ENCODE measurements at places on chromosomes 7 and 10.

DNA sequence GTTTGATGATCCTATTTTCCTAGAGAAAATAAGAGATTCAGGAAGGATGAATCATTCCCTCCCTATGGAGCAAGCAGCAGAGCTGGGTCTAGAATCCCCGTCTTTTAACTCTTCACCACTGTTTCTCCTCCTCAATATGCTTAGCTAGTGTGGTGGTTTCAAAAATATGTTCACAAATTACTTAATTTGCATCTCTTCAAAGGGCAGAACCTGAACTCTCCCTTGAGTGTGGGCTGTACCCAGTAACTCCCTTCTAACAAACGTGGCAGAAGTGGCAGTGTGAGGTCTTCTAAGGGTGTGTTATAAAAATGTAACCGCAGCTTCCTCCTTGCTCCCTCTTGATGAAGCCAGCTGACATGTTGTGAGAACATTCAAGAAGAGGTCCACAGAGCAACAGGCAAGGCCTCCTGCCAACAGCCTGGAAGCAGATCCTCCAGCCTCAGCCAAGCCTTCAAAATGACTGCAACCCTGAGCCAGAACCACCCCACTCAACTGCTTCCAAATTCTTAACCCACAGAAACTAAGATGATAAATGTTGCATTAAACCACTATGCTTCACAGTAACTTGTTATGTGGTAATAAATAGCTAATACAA lies 36.6 kb downstream of the SRPK2 start:
- DNase-seq: peak; percentile 19

DNA sequence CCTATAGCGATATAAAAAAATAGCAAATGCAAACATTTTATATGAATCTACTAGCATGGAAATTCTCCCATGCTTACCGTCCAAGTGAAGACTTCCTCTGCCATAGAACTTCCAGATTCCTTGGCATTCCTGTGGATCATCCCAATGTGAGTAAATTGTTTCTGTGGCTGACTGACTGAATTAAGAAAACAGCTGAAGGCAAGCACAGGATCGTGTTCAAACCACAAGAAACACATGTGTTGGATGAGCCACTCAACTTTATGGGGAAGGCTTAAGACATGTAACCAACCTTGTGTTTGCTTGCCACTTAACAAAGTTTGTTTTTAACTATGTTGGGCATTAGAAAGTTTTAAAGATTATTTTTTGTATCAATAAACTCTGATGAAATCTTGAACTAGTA lies 2.6 kb upstream of the MYPN start:
- DNase-seq: no peak

- DNase-seq: no peak
Measured at GRCh38 chr7:91411060-91411459, 146.8 kb downstream of the FZD1 start.

GRCh38 chr10:43595739-43596298 lies 10.4 kb upstream of the ZNF485 start:
- DNase-seq: no peak

- DNase-seq: no peak
Measured at GRCh38 chr7:108451296-108451848, 4.9 kb downstream of the NRCAM start.

- no peak for DNase-seq
Measured at GRCh38 chr10:62819141-62819920, 3.2 kb upstream of the EGR2 start.

DNA sequence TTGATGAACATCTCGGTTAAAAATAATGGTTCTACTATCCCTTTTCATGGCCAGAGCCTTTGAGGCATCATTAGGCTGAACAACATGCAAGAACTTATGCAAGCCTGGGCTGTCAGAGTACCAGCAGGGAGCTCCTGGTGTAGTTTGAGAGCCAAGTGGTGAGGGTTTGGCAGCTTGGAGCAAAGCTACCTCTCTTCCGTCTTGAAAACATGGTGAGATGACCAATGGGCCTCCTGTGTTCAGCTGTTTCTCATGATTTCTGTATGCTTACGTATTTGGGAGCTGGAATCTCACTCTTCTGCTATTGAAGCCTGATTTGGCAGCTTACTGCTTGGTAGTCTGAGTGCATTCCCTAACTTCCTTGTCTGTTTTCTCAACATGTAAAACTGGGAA lies 150.4 kb downstream of the CXCL12 start:
- DNase-seq: no peak

DNA sequence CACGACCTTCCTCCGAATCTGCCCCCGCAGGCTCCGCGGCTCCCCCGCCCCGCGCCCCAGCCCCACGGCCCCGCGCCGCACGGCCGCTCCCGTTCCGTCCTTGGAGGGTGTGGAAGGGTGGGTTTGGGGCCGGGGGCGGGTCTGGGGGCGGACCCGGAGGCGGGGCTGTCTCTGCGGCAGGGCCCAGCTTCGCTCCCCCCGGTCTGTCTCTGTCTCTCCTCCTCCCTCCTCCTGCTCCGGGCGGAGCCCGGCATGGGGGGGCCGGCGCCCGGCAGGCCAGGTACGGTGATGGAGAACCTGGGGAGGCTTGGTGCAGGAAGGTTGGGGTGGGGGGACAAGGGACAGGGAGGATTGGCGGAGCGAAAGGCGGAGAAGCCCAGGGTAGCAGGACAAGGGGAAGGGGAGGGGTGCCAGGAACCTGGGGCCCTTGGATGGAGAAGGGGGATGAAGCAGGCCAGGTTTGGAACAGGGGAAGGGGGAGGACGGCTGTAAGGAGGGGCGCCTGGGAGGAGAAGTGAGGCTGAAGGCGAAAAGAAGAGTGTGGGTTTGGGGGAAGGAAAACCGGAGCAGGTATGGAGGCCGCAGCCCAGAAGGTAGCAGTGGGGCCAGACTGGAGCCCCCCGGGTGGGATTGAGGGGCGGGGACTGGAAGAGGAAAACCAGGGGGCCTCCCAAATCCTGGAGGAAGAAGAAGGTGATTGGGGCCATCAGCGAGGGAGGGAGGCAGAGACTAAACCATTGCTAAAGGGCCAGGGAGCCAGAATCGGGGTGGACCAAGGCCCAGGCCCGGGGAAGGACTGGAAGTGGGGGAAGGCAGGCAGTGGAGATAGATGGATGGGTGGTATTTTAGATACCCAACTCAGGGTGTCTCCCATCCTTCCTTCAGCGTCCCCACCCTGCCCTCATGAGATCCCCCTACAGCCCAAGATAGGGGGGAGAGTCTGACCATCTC lies at the start of gene NYAP1:
NYAP1 (plus strand) TSS at position 206 of the 951 bp plus-strand sequence. CDS start 1,385 bp downstream, outside the sequence.
- DNase-seq: peak; percentile 39

- no peak for DNase-seq
Measured at GRCh38 chr10:62885684-62886461, 69.7 kb upstream of the EGR2 start.

- no peak for DNase-seq
Measured at GRCh38 chr10:66362522-66362921, 563.3 kb upstream of the LRRTM3 start.

GRCh38 chr7:130896898-130897514 lies 163.0 kb upstream of the KLF14 start:
- peak; percentile 69 for DNase-seq

GRCh38 chr7:31027161-31027965 lies 24.7 kb upstream of the ADCYAP1R1 start:
- no peak for DNase-seq

DNA sequence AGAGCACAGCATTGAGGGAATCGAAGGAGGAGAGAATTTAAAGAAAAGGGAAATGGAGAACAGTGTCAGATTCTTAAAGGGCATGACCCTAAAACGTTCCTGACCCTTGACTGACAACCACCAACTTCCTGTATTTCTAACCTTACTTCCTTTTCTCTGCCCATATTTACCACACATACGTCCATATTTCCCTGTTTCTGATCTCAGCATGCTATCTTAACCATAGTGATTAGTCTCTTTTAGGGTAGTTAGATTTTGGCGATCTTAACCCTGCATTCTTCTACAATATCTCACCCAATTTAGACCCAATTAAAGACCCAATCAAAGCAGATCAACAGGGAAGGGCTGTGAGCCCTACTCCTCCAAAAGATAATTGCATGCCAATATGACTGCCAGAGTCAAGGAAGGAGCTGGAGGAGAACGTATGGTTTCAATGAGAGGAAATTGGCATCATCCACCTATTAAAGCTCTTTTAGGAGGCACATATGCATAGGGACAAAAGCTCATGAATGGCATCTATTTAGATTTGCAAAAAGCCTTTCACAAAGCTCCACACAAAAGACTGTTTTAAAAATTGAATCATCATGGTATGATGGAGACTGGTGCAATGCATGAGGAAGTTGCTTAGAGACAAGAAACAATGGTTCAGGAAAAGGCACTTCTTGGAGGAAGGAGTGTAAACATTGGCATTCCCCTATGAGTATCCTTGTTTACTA lies 49.0 kb upstream of the ARHGAP12 start:
- no peak for DNase-seq

- no peak for DNase-seq
Measured at GRCh38 chr10:78397786-78398185, 364.1 kb downstream of the RPS24 start.

DNA sequence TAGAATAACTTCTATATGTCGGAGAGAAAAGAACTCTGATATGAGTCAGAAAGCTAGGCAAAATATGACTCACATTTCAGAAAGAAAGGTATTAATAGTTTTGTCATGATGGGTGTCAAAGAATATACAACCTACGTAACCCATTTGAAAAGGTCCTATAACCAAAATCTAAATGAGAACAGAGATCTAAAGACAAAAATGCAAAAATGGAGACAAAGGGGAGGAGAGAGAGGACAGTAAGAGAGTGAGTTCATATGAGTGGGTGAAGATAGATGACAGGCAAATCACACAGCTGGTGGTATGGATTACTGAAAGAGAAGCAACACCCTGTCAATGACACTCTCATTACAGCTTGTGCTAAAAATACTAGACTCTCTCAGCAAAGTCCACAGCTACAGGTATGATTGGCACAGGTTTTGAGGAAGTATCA lies 25.6 kb downstream of the ANKMY2 start:
- no peak for DNase-seq

DNA sequence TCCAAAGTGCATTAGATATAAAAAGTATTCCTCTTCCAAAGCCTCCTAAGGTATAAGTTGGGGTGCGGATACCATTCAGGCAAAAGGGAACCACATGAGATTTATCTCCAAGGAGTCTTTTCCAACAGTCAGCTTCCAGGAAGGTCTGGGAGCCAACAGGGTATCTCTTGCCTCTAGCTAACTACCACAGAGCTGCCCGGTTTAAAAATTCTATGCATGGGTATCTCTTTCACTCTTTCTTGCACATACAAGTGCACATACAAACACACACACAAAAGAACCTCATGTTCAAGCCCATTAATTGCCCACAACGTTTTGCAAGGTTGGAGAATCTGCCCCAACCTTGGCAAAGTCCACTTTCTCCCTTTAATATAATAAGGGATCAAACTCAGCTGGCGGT lies 80.7 kb downstream of the CDK6 start:
- DNase-seq: no peak

GRCh38 chr10:80924063-80924952 lies 386.6 kb downstream of the SH2D4B start:
- DNase-seq: no peak

DNA sequence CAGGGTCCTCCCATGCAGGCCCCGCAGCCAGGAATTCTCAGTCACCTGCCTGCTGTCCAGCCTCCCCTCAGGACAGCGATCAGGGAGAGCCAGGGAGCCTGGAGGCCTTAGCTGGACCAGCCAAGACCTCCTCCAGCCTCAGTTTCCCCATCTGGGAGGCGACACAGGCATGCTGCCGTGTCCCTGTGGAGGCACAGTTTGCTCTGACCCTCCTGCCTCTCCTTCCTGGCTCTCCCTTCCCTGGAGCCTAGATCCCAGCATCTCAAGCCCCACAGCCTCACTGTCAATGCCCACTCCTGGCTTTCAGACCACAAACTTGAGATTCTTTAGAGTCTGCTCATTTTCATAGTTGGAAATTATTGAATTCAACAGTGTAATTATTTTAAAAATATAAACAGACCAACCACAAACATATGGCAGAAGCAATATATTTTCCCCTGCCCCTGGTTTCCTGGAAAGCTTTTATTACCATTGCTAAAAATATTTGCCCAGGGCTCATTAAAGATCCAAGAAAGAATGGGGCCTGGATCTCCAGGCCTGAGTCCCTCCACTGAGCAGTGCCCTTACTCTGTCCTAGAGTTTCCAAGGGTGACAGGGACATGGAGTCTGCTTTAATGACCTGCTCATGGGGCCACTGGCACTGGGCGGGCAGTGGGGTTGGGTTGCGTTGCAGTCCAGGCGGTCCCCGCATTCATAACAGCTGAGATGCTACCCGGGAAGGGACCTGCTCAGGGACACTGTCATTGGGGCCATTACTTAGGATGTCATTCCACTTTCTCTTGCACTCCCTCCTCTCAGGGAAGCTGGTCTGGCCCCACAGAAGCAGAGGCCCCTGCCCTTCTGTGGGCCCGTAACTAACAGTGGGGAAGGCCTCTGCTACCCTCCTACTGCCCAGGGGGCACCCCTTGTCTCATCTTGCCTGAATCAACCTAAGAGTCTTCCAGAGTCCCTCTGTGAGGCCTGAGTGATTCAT lies 81.6 kb upstream of the CHST15 start:
- DNase-seq: peak; percentile 1

DNA sequence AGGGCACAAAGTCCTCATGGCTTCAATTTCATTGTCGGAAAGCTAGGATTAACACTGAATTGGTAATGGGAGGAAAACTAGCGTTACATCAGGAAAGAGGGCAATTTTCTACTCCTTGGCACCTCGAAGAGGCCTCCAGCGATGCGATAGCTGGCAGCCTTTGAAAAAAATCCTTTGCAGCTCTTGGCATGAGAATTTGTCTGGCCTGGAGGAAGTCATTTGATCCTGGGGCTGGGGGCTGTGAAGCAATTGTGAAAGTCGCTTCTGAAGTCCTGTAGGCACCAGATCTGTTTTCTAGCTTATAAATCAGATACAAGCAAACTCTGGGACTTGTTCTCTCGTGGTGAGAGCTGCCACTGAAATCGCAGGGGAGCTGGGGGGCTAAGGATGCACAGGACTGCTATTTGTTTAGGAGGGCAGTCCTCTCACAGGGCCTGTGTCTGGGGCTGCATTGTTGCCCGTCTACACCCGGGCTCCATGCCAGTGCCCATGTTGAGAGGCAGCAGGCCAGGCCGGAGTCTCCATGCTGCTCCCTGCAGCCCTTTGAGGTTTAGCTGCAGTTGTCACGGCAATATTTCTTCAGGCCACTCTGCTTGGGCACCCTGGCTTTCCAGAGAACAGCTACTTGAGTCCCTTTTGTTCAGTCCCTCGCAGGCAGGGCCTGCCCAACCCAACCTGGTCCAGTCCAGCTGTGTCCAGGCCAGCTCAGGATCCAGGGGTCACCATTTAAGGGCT lies 206.8 kb upstream of the LYZL1 start:
- no peak for DNase-seq

DNA sequence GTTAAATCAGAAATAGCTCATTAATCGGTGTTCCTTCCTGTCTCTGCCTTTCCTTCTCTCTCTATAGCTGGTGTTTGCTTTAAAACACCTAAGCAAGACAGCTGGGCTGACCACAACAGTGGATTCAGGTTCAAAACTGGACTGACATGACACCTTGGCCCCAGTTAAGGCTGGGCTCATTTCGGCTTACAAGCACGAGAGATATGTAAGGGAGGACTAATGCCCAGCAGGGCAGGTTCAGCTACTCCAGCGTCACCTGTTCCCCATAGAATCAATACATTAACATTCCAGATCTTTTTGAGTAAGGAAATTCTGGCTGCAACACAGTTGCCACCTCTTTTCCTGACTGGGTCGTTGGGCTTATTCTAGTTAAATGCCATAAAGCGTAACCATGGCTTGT lies 323.0 kb upstream of the AOAH start:
- DNase-seq: no peak

Data from activated CD4-positive, alpha-beta T cell treated with anti-CD3 and anti-CD28 coated beads for 1 hour (primary cell).